Bronchial smooth muscle cell (primary cell): ENCODE measurements at places on chromosomes 5 and 9. TPM values are rescaled to one million over a fixed set of nuclear protein-coding genes. Genes with fewer than 3 reads are reported as not detected.

SLC24A2 gene
- total RNA-seq = not detected in 2 replicates

ZNF782 gene
- 1.3 and 2.4 TPM in 2 replicates for total RNA-seq

ENTREP1 gene
- total RNA-seq = under 0.01 TPM in 1 of 2 replicates, not detected in the other

IGFBPL1 gene
- total RNA-seq = not detected in 2 replicates

GABRP gene
- total RNA-seq = not detected in 2 replicates

SLC2A8 gene
- total RNA-seq = 5.8 and 8.0 TPM in 2 replicates

AHRR gene
- total RNA-seq = 23.8 and 29.2 TPM in 2 replicates

BASP1 gene
- total RNA-seq = 34.2 and 54.4 TPM in 2 replicates

SPINK4 gene
- total RNA-seq = 0.95 TPM in 1 of 2 replicates, not detected in the other

AGXT2 gene
- not detected in 2 replicates for total RNA-seq

IRF1 gene
- total RNA-seq = 11.3 and 21.2 TPM in 2 replicates

GABBR2 gene
- total RNA-seq = 0.43 TPM in 1 of 2 replicates, not detected in the other

LRRC70 gene
- 0.26 and 0.79 TPM in 2 replicates for total RNA-seq

C9 gene
- 0.16 and 0.17 TPM in 2 replicates for total RNA-seq

SSBP2 gene
- 24.6 and 30.1 TPM in 2 replicates for total RNA-seq

TOR2A gene
- 1.7 and 2.7 TPM in 2 replicates for total RNA-seq

SHISAL2B gene
- total RNA-seq = 0.16 TPM in 1 of 2 replicates, not detected in the other

PCDHGA2 gene
- 2.3 and 4.9 TPM in 2 replicates for total RNA-seq

ADAMTS12 gene
- 4.3 and 9.8 TPM in 2 replicates for total RNA-seq

PTPN3 gene
- under 0.01 and 0.17 TPM in 2 replicates for total RNA-seq

GADD45G gene
- 0.32 and 3.3 TPM in 2 replicates for total RNA-seq

NUTM2G gene
- under 0.01 TPM in 1 of 2 replicates, not detected in the other for total RNA-seq

OSMR gene
- 20.1 and 36.3 TPM in 2 replicates for total RNA-seq

EQTN gene
- total RNA-seq = not detected in 2 replicates

CCDC152 gene
- 0.09 and 2.2 TPM in 2 replicates for total RNA-seq

SLC25A2 gene
- total RNA-seq = 0.32 TPM in 1 of 2 replicates, not detected in the other

SPATA31A3 gene
- not detected in 2 replicates for total RNA-seq

CDH10 gene
- total RNA-seq = 0.32 TPM in 1 of 2 replicates, not detected in the other

PLEKHG4B gene
- under 0.01 TPM in 2 replicates for total RNA-seq

PCDHB12 gene
- 0.16 and 0.86 TPM in 2 replicates for total RNA-seq
